ENCODE measurements at places on chromosomes 2 and 18.

GRCh38 chr2:79573895-79574674 lies 61.2 kb downstream of the CTNNA2 start:
- DNase-seq, result no peak

GRCh38 chr2:109513749-109514588 lies 99.8 kb downstream of the SEPTIN10 start:
- DNase-seq, result peak; percentile 8

DNA sequence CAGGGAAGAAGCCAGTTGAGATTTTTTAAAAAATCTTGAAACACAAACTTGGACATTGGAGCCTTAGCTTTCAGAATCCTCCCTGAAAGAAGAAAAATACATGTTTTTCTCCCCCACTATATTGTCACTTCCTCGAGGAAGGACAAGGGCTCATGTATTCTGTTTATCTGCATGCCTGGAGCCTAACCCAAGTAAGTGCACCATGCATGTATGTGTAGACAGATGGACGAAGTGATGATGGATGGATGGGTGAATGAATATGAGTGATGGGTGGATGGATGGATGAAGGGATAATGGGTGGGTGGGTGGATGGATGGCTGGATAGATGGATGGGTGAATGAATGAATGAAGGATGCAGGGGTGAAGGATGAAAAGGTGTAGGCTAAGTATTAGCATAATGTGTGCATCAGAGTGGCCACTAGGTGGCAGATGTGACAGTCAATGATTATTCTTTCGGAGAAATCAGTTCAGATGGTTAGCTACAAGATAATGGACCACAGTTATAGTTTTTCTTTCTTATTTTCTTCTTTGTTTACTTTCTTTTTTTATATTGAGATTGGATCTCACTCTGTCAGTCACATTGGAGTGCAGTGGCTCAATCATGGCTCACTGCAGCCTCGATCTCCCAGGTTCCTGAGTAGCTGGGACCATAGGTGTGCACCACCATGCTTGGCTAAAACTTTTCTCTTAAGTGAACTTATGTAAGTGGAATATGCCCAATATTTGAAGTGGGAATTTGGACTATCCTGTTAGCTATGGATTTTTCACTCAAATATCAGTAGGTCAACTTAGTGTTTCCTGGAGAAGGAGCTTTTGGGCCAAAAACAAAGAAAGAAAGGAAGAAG lies 18.5 kb upstream of the CCDC93 start:
- peak; percentile 34 for DNase-seq

DNA sequence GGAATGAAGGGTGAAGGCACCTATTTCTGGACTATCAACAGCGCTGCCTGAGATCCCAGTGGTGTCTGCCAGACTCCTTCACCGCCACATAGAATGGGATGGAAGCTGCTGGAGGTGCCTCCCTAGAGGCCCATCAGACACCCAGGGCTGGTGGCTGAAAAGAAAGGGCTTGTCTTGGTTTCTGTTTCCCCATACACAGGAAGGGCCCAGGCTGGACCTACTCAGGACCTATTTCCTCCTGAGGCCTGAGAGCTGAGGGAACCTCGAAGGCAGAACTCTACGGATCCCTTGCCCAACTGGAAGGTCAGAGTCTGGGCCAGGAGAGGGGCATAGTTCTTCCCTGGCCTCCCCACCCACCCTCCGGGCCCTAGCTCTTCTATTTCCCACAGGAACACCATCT lies 2.9 kb upstream of the CLEC4F start:
- DNase-seq, result no peak

DNA sequence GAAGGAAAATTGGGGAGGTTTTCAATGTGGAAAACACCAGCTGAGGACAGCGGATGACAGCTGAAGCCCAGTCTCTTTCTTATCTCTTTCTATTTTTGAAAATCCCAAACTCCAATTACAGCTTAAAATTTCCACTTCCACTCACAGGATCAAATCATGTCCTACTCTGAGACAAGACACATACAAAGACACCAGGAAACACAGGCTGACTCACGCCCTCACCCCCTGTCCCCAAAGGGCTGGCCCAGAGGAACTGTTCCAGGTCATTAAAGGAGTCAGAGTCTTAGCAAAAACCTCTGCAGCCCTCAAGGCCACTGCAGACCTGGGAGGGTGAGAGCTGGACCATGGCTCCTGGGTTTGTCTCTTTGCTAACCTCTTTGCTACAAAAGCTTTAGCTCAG lies 143.1 kb upstream of the CAPN13 start:
- no peak for DNase-seq

DNA sequence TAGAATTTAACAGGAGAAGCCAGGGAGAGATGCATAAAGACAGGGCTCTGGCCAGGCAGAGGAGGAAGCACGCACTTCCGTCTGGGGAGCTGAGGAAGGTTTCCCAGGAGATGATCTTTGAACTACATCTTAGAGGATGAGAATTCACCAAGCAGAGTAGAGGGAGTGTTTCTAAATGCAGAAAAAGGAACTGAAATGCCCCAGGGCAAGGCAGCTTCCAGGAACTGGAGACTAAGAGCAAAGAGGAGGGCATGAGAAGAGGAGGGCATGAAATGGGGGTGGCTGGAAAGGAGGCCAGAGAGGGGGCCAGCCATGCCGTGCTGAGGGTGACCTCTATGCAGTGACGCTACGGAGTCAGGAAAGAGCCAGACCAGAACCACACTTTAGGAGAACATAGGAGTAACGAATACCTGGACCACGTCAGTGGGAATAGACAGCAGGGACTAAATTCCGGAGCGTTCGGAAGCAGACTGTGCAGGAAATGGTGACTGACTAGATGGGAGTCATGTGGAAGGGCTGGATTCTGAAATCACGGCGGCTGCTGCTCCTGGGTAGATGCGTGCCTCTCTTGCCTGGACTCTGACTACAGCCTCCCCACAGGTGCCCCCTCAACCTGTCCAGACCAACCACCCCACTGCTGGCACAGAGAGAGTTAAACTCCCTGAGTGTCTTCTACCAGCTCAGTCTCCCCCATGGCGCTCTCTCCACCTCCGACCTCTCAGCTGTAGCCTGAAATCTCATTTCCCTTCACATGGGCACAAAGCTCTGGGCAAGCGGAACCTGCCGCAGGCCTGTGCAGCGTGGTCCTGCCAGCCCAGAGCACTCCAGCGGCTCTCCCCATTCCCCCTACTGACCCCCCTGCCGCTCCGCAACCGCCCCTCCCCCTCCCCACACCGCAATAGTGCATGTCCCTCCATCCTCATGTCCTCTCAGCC lies 87.0 kb upstream of the RTN4 start:
- DNase-seq, result no peak

- no peak for DNase-seq
Measured at GRCh38 chr2:164456619-164457018, 164.7 kb downstream of the GRB14 start.

DNA sequence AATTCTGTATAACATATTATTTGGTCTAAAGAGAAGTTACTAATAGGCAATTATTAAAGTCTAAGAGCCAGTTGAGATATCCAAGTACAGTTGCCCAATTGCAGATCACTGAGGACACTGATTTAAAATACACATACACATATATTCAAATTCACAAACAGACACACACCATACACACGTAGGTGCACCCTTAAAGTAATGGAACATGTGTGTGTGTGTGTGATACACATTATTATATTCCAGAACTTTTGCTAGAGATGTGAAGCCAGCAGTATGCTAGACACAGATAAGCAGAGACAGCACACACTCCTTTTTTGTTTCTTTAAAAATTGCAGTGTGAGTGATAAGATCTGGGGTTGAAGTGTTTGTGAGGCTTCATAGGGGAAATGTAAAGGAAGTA lies 292.5 kb downstream of the CNTNAP5 start:
- no peak for DNase-seq

GRCh38 chr18:35282353-35282752 lies 7.7 kb downstream of the ZSCAN30 start:
- DNase-seq, result no peak

All from effector memory CD8-positive, alpha-beta T cell (primary cell).